ENCODE measurements at places on chromosomes 12 and 14.

GRCh38 chr12:52308806-52309425, 12.3 kb downstream of the KRT83 start:
- no peak for DNase-seq

- no peak for DNase-seq
Observed at GRCh38 chr12:57459750-57460467, at the start of gene GLI1. Gene GLI1 (plus strand): TSS chr12:57459785. CDS start chr12:57463692, 3,907 bp downstream.

DNA sequence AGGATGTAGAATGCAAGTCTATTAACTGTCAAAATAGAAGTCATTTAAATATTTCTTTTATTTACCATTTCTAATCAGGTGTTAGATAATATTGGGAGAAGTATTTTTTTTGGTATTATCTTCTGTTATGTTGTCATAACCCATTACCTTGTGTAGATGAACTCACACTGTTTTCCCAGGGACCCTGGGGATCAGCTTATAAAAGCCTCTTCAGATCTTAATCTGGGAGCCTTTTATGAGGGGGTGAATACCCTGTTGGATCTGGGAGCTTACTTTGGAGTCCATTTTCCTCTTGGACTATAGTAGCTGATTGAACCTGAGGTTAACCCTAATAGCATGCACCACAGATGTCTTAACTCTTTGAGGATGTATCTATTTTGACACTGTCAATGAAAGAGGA, 176.3 kb upstream of the ATP2B1 start:
- DNase-seq, result no peak

- DNase-seq, result no peak
Observed at GRCh38 chr12:19915392-19916195, 452.7 kb upstream of the PDE3A start.

DNA sequence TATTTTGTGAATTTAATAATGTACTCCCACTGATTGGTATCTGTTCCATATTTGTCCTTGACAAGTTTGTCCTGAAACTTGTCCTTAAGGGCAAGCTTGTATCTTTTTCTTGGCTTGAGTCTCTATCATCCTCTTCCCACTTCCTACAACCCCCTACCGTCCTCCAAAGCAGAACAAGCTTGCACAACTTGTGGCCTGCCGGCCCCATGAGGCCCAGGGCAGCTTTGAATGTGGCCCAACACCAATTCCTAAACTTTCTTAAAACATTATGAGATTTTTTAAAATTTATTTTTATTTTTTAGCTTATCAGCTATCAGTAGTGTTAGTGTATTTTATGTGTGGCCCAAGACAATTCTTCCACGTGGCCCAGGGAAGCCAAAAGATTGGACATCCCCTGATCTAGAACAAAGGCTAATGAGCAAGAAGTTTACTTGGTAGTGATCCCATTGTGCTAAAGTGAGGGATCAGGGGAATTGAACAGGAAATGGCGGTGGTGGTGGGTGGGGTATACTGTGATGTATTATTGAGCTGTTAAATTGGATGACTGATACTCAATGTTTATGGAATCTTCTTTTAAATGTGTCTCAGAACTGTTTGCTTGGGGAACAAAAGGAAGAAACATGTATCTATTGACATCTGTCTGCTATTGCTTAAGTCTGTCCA, 37.8 kb downstream of the TMX1 start:
- DNase-seq, result no peak

DNA sequence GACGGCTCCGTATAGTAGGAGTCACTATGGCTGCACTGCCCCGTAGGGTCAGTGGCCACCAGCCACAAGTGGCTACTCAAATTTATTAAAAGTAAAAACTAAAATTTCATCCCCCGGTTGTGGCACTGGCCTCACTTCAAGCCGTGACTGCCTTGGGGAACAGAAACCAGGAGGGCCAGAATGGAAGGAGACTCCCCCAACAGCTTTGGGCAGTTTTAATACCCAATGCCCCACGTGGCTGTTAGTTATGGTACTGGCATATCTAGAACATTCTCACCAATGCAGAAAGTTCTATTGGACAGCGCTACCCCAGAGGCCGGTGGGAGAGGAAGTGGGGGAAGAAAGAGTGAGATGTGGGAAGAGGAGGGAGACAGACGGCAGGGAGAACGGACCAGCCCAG, 6.2 kb downstream of the NCOR2 start:
- DNase-seq, result no peak

DNA sequence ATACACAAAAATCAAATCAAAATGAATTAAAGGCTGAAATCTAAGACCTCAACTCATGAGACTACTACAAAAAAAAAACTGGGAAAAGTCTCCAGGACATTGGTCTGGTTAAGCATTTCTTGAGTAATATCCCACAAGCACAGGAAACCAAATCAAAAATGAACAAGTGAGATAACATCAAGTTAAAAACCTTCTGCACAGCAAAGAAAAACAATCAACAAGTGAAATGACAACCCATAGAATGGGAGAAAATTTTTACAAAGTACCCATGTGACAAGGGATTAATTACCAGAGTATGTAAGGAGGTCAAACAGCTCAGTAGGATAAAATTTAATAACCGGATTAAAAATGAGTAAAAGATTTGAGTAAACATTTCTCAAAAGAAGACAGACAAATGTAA, 338.7 kb downstream of the SLC16A7 start:
- no peak for DNase-seq

GRCh38 chr12:95440401-95440800, 33.6 kb upstream of the METAP2 start:
- DNase-seq, result no peak

DNA sequence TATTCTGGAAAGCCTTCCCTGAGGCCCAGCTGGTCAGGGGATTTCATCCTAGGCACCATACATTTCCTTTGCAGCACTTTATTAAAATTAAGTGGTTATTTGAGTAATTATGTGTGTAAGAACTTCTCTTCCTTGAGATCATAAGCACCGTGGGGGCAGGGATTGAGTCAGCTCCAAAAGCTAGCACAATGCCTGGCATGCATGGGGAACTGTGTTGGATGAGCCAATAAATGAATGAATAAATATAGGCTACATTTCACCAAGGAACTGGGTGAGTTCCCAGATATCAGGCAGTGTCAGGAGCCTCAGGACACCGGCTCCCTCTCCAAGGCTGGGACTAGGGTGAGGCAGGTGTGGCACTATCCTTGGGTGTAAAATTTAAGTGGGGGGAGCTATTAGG, 82.8 kb upstream of the FBXO21 start:
- no peak for DNase-seq

Measured in stimulated activated CD4-positive, alpha-beta T cell treated with anti-CD3 and anti-CD28 coated beads, Interleukin-4, amount 100 ng/mL, for 24 hours (primary cell).